OCI-M1 (cell line): ENCODE measurements at places on chromosomes 12 and 14.

- no peak for DNase-seq
Measured at GRCh38 chr12:46524778-46525177, 152.2 kb upstream of the SLC38A2 start.

GRCh38 chr12:126362964-126363363 lies 1297.7 kb downstream of the AACS start:
- DNase-seq, result no peak

- DNase-seq, result no peak
Measured at GRCh38 chr14:103296007-103296406, 38.0 kb upstream of the EIF5 start.

- DNase-seq, result peak; percentile 61
Measured at GRCh38 chr12:42326541-42327226, 717 bp downstream of the PPHLN1 start.

DNA sequence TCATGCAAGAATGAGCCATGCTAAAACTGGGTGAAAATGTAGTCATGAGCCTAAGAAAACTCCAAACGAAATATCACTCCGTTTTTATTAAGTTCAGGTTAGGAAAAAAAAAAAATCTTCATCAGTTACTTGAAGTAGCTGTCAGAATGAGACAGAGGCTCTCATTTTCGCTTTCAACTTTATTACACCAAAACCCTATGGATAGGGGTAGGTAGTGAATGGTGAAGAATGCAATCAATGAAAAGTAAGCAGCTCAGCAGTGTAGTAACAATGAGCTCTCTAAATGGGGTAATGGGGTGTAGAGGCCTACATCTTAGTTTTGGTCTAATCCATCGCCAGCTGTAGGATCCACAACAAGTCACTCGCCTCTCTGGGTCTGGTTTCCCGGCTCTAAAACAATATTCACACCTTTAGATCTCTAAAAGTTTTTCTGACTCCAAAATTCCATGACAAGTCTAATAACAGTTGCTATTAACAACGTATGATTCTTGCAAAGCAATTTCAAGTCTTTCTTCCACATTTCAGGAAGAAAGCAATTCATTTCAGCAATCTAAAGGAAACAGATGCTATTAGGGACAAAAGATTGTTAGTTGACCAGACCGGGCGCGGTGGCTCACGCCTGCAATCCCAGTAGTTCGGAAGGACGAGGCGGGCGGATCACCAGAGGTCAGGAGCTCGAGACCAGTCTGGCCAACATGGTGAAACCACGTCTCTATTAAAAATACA lies 1.7 kb downstream of the BTBD7 start:
- DNase-seq, result peak; percentile 33

GRCh38 chr14:76808990-76809389 lies 3.7 kb downstream of the ANGEL1 start:
- no peak for DNase-seq

GRCh38 chr14:104422837-104423681 lies 156.5 kb upstream of the C14orf180 start:
- DNase-seq, result no peak
